ENCODE measurements at places on chromosomes 7 and 10.

DNA sequence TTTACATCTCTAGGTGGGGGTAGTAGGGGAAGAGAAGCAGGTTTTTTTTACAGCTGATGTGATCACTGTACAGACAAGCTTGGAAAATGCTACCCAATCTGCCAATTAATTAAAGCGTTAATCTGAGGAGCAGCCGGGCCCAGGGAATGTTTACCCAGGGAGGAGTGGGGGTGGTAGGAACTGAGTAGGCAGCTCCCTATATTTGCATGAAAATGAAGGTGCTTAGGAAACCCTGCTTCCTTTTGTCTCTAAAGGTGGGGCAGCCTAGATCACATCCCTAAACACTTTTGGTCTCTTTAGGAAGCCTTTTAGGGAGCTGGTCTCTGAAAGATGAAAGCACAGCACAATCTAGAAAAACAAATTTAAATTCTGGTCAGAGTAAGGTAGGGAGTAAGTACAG is 53.0 kb upstream of the NFKB2 start:
- DNase-seq, result no peak

- no peak for DNase-seq
Observed at GRCh38 chr10:17239345-17240085, 11.5 kb downstream of the VIM start.

- DNase-seq, result no peak
Observed at GRCh38 chr10:80555415-80555814, 17.7 kb downstream of the SH2D4B start.

DNA sequence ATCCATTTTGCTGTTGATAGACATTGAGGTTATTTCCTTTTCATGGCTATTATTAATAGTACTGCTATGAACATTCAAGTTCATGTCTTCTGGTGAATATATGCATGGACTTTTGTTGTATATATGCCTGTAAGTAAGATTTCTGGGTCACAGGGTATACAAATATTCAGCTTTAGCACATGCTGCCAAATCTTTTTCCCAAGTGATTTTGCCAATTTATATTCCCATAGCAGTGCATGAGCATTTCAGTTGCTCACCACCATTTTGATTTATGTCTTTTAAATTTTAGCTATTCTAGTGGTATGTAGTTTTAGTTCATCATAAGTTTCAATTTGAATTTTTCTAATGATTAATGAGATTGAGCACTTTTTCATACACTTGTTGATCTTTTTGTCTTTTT is 59.9 kb downstream of the CALD1 start:
- peak; percentile 33 for DNase-seq

DNA sequence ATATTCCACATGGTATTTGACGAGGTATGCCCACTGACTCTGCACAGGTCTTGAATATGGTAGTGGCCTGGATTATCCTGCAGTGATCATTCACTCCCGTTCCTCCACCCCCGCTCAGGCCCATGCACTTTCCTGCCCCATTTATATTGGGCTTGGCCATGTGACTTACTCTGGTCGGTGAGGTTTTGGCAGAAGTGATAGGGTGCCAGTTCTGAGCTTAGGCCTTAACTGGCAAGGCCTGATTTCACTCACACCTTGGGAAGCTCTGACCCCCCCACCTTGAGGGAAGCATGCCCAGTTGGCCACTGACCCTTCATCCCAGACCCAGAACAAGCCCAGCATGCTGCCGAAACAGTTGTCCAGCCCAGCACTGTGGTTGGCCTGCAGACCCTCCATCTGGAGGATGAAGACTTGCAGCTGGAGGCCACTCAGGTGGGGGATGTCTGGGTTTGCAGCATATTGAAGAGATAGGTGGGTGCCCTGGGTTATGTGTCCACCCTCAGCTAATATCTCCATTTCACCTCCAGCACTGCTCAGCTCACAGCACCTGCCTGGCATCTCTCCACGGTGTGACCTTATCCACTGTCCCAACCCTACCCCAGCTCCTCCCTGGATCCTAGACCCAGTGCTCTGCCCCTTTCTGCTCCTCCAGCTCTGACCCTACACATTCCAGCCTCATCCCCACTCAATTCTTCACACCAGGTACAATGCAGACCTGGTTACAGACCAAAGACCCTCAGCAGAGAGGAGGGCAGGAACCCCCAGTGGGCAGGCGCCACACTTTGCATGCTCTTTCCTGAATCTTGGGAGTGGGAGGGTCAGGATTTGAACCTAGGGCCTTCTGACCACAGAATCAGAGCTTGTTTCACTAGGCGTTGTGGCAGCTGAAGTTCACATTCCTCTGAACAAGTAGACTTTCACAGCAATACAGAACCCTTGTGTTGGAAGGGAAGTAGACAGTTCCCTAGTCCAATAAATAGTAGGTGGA is 138.1 kb upstream of the CHST15 start:
- DNase-seq, result no peak

DNA sequence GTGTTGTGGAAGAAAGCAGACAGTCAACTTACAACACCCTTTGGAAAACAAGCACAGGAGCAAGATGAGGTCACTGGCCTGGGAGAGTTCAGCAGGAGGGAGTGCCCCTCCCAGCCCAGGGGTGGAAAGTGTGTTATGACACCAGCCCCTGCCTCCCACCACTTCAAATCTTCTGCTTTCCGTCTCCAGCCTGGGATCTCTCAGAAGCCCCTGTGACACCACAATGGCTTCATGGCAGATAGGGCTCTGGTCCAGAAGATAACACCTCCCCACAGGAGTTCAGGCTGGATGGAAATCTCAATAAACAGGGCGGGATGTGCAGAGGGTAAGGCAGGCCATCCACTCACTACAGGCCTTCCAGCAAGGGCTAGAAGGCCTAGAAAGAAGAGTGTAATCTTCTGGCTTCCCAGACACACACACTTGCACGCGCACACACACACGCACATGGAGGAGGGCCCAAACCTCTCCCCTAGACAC is 48.7 kb upstream of the ZMIZ1 start:
- DNase-seq, result no peak

DNA sequence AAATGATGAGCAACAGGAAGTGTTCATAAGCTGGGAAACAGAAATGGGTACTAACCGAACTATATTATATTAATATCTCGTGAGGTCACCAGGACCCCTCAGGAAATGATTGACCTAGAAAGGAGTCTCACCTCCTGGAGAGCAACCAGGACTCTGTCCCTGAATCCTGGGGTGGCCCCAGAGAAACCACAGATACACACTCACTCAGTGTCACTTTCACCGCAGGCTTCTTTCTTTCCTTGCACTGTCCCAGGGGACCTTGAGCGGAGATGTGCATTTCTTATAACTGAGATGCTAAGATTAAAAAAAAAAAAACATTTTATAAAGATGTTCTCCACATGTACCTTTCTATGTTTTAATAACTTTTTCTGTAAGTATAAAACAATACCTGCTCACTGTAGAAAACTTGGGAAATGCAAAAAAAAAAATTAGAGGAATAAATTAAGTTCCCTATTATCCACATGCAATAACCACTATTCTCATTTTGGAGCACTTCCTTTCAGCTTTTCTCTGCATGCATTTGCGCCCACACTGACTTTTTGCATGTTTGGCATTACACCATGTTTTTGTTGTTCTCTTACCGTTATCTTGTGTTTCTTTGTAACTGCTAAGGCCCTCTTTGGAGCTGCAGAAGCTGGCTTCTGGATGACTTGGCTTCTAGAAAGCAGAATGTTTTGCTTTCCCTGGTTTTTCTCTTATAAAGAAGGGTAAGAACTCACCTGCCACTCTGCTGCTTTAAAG is 15.0 kb downstream of the NOD1 start:
- DNase-seq, result peak; percentile 63

GRCh38 chr10:95408983-95409873 is 118.4 kb upstream of the PDLIM1 start:
- DNase-seq, result no peak

DNA sequence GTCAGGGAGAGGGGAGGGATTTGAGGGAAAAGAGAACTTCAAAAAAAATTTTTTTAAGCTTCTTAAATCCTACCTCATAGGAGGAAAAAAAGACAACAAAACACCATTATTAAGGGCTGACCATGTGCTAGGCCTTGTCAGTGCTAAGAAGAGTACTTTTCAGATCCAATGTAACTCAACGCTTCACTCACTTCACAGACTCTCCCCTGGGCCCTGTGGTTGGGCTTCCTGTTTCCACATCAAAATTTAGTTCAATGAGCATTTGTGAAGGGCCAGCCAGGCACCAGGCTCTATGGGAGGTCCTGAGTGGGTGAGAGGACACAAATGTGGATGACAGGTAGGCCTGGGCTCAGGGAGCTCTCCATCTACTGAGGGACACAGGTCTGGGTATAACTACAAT is 249.8 kb downstream of the PTEN start:
- peak; percentile 54 for DNase-seq

GRCh38 chr10:132899751-132900065 is 42.7 kb downstream of the CFAP46 start:
- DNase-seq, result no peak

- no peak for DNase-seq
Observed at GRCh38 chr7:157630301-157630853, 293.6 kb downstream of the DNAJB6 start.

- DNase-seq, result peak; percentile 40
Observed at GRCh38 chr7:109751241-109751640, 1181.6 kb downstream of the DNAJB9 start.

GRCh38 chr10:88659725-88660597 is 4.3 kb upstream of the LIPF start:
- peak; percentile 22 for DNase-seq

DNA sequence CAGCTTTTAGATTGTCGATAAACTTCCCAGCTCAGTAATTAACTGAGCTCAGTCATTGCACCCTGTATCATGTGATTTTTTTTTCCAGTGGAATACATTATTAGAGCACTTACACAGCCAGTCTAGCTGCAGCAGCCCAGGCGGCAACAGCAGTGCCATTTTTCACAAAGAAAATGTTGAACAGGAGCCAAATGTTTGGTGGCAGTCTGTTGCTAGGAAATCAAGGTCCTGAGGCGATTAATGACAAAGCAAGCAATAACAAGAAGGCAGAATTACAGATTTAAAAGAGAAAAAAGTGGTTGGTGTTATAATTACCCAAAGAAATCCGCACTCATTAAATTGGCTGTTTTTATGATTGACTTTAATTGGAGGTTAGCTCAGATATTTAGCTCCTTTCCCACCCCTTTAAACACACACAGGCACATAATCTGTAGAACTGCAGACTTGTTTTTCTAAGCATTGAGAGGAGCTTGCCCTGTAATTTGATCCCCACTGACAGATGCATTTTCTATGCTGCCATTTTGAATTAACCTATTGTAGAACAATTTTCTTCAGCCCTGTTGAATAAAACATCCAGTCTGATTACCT is 267.4 kb downstream of the ADK start:
- peak; percentile 14 for DNase-seq

- DNase-seq, result no peak
Observed at GRCh38 chr10:130043491-130043890, 67.1 kb downstream of the C10orf143 start.

DNA sequence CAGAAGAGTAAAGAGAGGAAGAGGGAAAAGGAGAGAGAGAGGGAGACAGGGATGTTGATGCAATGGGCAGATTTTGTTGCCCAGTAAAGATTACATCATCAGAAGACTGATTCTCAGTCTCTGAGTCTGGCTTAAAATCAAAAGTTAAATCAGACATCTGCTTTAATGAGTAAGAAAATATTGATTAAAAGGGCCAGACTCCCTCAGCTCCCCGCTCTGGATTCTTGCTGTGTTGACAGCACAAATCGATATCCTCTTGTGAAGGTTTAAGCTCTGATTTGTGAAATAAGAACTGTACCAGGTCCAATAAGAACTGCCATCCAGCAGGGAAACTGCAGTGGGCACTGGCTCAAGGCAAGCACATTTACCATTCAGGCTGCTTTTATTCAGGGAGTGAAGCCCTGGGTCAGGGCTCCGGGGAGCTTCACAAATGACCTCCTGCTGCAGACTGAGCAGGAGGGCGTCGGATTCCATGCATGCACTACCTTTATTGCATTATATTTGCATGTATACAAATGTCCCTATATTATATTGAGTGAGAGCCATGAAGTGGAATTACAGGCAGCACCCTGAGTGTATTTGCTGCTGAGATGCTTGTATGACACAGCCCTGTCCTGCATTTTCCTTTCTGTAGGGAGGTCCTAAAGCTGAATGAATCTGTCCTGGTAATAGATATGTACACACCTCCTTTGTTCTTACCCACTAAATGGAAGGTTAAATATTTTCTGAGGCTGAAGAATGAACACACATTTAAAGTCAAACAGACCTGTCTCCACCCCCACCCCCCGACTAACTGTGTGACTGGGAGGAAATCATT is 401.5 kb downstream of the REEP3 start:
- DNase-seq, result no peak

GRCh38 chr7:94422827-94423460 is 28.2 kb downstream of the COL1A2 start:
- peak; percentile 22 for DNase-seq

- no peak for DNase-seq
Observed at GRCh38 chr10:132375116-132375794, 21.7 kb upstream of the PWWP2B start.

- no peak for DNase-seq
Observed at GRCh38 chr7:157498657-157499056, 161.9 kb downstream of the DNAJB6 start.

- DNase-seq, result no peak
Observed at GRCh38 chr7:80533287-80533686, 21.4 kb upstream of the GNAT3 start.

- no peak for DNase-seq
Observed at GRCh38 chr7:76051840-76052239, 3.9 kb downstream of the MDH2 start.

DNA sequence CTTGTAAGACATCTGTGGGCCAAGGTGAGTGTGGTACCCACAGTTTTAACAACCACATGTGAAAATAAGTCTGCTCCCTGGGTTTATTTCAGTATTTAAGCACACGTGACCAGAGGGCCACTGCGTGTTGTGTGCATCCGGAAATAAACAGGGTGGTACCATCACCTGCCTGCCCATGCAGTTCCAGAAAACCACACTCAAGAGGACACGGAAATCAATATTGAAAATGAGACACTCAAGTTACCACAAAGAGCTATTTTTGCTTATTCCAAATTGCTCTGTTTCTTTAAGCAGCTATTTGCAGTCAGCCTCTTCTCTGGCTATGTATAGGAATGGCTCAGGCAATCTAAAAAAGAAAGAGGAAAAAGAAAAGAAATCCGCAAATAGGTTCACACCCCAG is 71.8 kb upstream of the LOXL4 start:
- no peak for DNase-seq

DNA sequence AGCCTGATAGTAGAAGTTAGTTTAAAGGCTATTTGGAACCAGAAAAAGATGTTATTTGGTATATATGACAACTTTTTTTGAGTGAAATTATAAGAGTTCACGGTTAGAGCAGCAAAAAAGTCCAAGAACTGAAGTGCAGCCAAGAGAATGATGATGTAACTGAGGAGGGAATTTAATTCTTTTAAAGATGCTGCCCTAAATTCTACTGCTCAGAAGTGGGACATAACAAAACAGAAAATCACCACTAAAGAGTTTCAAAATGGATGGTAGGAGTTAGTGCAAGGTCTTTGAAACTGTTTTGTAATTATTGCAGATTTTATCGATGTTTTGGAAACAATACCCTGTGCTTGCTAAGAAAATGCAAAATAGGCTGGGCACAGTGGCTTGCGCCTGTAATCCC is 6.5 kb downstream of the SAMD8 start:
- DNase-seq, result no peak

GRCh38 chr7:135299235-135299634 is 65.6 kb downstream of the STRA8 start:
- no peak for DNase-seq

All from fibroblast of skin of right biceps (primary cell).